ENCODE measurements at places on chromosomes 6 and 20.

DNA sequence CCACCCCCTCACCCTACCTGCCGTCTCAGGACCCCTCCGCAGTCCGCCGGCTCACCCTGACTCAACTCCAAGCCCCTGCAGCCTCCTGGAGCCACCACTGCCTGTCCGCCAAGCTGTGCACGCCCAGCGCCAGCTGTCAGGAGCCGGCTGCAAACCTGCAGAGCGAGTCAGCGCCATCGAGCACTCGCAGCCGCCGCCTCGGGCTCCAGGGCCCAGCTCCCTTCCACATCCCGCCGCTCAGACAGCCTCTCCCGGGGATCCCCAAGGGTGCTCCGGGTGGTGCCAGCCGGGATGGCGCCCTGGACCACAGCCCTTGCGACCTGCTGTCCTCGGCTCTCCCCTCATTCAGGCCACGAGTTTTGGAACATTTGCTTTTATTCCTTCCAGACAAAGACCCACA is 4.3 kb downstream of the TNNC2 start:
- DNase-seq = no peak

GRCh38 chr6:107727096-107727757 is 96.9 kb downstream of the SCML4 start:
- no peak for DNase-seq

DNA sequence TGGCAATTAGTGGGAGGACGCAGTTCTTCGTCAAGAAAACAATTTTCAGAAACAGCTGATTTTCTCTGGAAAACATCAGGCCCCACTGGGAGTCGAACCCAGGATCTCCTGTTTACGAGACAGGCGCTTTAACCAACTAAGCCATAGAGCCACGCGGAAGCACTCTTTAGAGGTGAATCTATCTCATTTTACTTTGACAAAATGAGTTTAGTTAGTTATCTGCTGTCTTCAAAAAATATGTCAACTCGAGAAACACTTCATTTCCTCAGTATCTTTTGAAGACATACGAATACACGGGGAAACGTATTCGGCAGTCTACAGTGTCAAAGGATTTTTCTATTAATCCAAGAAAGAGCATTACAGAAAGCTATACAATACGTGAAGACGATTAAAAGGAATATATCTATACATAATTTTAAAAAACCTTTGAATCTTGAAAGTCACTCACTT is 26.7 kb downstream of the GPX6 start:
- DNase-seq = peak; percentile 6

- no peak for DNase-seq
Observed at GRCh38 chr20:32449890-32450401, 91.8 kb downstream of the ASXL1 start.

DNA sequence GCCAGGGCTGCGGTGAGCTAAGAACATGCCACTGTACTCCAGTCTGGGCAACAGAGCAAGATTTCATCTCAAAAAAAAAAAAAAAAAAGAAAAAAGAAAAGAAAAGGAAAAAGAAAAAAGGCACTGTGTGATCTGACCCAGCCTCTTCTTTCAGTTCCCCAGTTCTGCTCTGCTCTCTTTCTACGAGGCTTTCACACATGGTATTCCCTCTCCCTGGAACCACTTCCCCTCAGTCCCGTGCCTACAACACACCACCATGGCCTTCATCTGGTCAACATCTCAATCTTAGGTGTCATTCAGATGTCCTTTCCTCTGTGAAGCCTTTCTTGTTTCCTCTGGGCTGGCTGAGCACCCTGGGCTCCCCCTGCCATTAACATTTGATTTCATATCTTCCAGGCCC is 2.3 kb upstream of the DSN1 start:
- DNase-seq = peak; percentile 24

GRCh38 chr20:4855555-4855954 is 133.8 kb downstream of the PRND start:
- DNase-seq = no peak

- DNase-seq = peak; percentile 26
Observed at GRCh38 chr6:165850434-165851019, 187.5 kb upstream of the PDE10A start.

Measured in inflammatory macrophage treated with lipopolysaccharide for 1 hour (primary cell).